NCI-H748 treated with DMSO at 0.1 percent for 48 hours (cell line): ENCODE measurements at places on chromosomes 3 and 15.
A peak's percentile ranks its signal among the peaks of the same experiment; 100 is the strongest.

GRCh38 chr3:188133646-188134045 is 20.3 kb upstream of the LPP start:
- no peak for DNase-seq

- DNase-seq: peak; percentile 47
Measured at GRCh38 chr3:72964633-72965032, 32.0 kb upstream of the PPP4R2 start.

GRCh38 chr3:150411106-150411460 is 3.0 kb downstream of the TSC22D2 start:
- DNase-seq: no peak

GRCh38 chr3:138355071-138355470 is 6.7 kb downstream of the MRAS start:
- DNase-seq: no peak

DNA sequence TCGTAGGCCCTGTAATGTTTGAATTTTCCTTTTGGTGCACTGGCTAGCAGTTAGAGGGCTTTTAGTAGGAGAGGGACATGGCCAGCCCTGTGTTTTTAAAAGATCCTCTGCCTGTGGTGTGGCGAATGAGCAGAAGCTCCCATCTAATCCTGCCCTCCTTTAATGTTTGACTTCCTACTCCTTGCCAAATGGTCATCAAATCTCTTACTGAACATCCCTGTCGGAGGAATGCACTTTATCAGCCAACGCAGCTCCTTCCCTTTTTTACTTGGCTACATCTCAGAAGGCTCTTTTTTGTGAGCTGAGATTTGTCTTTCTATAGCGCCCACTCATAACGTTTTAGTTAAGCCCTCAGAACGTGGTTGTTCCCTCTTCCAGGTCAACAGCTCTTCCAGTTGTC is 44.8 kb downstream of the MAP2K5 start:
- no peak for DNase-seq

DNA sequence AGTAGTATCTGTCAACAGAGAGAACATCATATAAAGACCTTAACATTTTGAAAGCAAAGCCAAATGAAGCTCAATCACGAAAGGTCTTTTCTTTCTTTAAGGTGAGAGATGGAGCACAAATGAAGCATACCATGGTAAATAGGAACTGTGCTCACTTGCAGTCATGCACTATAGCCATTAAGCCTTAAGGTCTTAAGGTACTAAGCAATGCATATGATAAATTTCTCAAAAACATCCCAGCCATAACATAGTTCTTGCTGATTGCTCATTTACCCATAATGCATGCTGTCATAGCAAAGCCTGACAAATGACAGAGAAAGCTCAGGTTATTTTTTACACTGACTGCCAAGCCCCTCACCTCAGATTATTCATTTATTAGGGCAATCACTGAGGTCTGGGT is 214.5 kb downstream of the MECOM start:
- DNase-seq: no peak

DNA sequence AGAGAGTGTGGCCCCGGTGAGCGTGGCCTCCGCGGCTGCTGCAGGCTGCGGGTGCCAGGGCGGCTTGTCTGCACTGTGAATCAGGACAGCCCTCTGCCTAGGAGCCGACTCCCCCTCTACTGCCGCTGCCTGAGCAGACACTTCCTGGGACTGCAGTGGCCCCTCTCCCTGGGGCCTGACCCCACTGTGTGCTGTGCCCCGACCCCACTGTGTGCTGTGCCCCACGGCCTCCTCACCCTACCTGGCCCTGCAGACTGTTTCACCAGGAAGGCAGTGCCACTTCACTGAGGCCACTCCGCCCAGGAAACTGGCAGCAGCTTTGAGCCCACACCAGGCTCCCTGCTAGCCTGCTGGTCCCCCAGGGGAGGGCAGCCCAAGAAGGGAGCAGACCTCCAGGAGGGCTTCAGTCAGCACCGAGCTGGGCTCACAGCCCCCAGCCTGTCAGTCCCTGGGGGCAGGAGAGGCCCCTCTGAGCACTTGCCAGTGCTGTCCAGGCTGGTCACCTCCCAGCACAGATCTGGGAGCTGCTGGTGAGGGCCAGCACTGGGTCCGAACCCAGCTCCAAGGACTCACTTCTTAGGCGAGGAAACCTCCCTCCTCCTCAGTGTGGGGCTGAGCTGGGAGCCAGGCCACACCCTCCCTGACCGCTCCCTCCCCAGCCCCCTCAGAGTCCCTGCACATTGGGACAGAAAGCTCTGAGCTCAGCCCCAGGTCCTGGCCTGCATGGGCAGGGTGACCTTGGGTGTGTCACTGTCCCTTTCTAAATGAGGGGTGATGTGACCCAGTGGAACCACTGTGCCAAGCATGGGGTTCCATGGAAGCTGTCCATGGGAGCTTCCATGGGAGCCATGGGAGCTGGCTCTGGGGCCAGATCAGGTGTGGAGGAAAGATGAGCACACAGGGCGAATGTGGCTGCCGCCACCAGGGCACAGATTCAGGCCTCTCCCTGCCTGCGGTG is 56.8 kb downstream of the DNAJB8 start:
- no peak for DNase-seq

- no peak for DNase-seq
Measured at GRCh38 chr15:62895905-62896316, 146.6 kb upstream of the TPM1 start.

GRCh38 chr3:110858549-110858948 is 213.1 kb upstream of the NECTIN3 start:
- DNase-seq: no peak

DNA sequence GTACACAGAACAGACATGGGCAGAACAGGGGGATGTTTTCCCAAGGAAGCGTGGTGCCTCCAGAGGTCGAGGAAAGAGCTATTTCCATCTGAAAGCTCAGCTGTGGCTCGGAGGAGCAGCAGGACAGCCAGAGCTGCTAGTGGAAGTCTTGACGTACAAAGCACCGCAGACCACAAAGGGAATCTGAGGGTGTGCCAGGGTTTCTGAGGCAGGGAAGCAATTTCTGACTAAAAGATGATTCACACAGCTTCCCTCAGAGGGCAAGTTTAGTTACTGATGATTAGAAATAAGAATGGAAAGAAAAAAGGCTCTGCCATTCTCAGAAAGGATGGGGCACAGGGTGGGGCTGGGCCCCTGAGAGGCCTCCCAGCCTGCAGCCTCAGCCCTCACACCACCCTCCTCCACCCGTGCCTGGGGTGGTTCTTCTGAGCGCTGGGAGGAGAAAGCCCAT is 45.8 kb upstream of the SEC13 start:
- no peak for DNase-seq

DNA sequence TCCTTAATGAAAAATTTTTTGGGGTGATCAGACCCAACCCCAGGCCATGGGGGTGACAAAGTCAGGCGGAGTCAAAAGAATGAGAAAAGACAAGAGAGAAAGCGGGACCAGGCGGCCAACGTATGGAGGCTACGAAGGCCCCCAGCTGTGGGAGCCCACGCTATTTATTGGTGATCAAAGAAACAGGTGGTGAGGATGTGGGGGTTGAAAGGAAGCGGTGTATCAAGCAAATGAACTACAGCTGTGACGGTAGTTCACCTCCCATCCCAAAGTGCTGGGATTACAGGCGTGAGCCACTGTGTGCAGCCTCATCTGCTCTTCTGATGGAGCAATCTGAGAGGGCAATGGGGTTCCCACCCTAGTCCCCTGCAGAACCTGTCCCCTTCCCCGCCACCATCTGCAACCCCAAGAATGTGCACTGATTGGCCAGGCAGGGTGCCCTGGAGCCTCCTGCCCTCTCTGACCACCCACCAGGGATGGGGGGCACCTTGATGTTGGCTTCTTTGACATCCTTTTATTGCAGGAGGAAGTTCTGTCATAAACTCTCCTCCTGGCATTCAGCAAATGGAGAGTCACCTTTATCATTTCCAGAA is 1.1 kb upstream of the CHRNA3 start:
- DNase-seq: no peak

GRCh38 chr3:153273217-153273616 is 111.2 kb downstream of the RAP2B start:
- DNase-seq: no peak

DNA sequence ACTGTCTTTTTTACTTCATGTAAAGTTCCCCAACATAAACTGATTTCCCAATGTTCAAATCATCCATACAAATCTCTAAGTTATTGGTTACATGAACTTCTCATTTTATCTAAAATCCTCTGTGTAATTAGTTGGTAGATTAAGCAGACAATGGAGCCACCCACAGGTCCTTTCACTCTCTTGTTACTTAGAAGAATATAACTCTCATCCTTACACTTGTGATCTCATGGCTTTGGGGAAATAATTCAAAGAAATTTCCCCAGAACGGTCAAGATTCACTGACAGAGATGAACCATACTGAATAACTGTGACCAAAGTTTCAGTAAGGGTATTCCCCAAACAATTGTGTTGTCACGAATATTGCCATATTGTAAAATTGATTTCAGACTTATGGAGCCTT is 1102.6 kb upstream of the EPHA6 start:
- no peak for DNase-seq
